Activated B cell treated with CpG ODN at 0.5 μM for 24 hours (primary cell): ENCODE measurements at places on chromosomes 12 and 14.
A peak's percentile ranks its signal among the peaks of the same experiment; 100 is the strongest.

GRCh38 chr12:77578466-77579220, 252.1 kb upstream of the NAV3 start:
- H3K27ac ChIP-seq: no peak overlapping the region
- H3K4me3 ChIP-seq: no peak overlapping the region
- H3K36me3 ChIP-seq: no peaks in the 10 kb centered on the region

DNA sequence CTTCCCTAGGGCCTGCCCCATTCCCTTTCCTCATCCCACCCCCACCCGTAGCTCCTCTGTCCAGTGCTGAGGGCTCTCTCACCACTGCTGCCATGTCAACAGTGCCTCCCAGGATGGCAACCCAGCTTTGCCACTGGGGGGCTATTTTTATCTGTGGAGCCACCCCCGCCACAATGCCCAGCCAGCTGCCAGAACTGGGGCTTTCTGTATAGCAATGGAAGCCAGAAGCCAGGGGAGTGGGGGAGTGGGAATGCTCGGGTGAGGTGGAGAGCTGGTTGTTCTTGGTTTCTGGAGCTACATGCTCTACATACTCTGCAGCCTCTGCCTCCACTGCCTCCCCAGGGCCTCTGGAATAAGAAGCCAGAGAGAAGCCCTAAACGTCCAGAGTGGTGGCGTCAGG, 8.9 kb downstream of the PDE1B start:
- H3K27me3 ChIP-seq: no peaks in the 10 kb centered on the region

- no peak for DNase-seq
- H3K27me3 ChIP-seq: no peaks in the 10 kb centered on the region
- H3K27ac ChIP-seq: no peak overlapping the region
- H3K36me3 ChIP-seq: peaks cover 80% of the 10 kb centered on the region
- H3K4me1 ChIP-seq: no peaks in the 10 kb centered on the region
These were observed 69.9 kb downstream of the RAD52 start for GRCh38 chr12:879641-880040.

DNA sequence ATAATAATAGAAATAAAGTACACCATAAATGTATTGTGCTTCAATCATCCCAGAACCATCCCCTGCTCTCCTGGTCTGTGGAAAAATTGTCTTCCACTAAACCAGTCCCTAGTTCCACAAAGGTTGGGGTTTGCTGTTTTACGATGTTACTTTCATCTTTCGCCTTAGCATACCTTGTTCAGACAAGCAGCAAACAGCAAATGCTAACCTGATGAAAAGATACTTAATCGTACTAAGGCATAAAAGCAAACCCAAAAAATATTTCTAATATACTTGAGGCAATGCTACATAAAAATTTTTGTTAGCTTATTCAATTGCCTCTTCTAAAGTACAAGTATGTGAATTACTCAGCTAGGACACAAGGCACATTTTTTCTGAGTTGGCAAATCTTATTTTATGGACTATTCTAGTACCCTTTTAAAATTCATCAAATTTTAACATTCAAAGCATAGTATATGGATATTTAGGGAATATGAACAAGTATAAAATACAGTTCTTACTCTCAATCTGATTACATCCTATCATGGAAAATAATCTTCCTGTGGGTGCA, 97.1 kb upstream of the PLEKHG7 start:
- DNase-seq: no peak
- no peaks in the 10 kb centered on the region for H3K27me3 ChIP-seq
- no peak overlapping the region for H3K27ac ChIP-seq
- peaks cover 26% of the 10 kb centered on the region for H3K4me1 ChIP-seq

DNA sequence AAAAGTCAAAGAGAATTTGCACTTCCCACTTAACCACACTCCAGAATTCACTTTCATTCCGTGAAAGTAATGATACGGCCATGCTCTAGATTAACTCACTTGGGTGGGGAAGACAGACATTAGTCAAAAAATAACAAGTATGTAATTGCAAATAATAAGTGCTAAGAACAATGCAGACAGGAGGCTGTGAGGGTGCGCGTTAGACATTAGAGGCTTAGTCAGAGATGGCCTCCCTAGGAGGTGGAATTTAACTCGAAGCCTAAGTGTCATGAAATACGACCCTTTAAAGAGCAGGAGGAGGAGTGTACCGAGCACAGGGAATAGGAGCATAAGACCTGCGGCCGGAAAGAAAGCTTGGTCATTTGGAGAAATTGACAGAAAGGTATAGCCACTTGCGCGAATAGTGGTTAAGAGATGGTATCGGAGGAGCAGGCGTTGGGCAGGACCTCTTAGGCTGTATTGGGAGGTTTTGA, 628 bp downstream of the SNRPF start:
- no peak overlapping the region for H3K4me3 ChIP-seq
- peaks cover 34% of the 10 kb centered on the region for H3K36me3 ChIP-seq
- peaks cover 6% of the 10 kb centered on the region for H3K27me3 ChIP-seq
- no peak for DNase-seq
- peaks cover 12% of the 10 kb centered on the region for H3K4me1 ChIP-seq
- no peak overlapping the region for H3K27ac ChIP-seq

DNA sequence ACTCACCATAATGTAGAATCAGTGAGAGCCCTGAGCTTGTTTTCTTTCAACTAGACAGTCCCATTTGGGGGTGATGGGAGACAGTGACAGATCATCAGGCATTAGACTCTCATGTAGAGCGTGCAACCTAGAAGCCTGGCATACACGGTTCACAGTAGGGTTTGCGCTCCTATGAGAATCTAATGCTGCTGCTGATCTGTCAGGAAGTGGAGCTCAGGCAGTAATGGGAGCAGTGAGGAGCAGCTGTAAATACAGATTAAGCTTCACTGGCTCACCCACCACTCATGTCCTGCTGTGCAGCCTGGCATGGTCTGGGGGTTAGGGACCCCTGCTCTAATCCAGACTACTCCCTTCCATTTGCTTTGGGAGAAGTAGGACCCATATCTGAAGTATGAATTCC, 55.6 kb downstream of the FNTB start:
- no peak overlapping the region for H3K27ac ChIP-seq
- H3K4me1 ChIP-seq: peaks cover 10% of the 10 kb centered on the region
- H3K4me3 ChIP-seq: no peak overlapping the region
- no peaks in the 10 kb centered on the region for H3K27me3 ChIP-seq
- H3K36me3 ChIP-seq: peaks cover 39% of the 10 kb centered on the region

DNA sequence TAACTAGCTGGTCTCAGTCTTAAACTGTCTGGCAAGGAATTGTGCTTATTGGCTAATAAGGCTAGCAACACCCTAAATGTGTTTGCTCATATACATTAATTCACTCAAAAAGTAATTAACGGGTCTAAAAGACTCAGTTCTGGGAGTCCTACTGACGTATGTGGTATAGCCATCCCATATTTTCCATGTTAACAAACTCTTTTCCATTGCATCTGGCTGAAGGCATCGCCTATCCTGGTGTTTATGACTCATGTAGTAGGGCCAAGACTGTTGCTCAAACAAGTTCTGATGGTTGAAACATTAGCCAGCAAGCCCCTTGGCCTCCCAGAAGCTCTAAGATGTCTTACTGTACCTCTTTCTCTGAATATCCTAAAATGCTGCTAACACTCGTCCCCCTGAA, 98.5 kb downstream of the PHLDA1 start:
- H3K27me3 ChIP-seq: peaks cover 27% of the 10 kb centered on the region
- no peak for DNase-seq
- H3K4me1 ChIP-seq: peaks cover 5% of the 10 kb centered on the region

DNA sequence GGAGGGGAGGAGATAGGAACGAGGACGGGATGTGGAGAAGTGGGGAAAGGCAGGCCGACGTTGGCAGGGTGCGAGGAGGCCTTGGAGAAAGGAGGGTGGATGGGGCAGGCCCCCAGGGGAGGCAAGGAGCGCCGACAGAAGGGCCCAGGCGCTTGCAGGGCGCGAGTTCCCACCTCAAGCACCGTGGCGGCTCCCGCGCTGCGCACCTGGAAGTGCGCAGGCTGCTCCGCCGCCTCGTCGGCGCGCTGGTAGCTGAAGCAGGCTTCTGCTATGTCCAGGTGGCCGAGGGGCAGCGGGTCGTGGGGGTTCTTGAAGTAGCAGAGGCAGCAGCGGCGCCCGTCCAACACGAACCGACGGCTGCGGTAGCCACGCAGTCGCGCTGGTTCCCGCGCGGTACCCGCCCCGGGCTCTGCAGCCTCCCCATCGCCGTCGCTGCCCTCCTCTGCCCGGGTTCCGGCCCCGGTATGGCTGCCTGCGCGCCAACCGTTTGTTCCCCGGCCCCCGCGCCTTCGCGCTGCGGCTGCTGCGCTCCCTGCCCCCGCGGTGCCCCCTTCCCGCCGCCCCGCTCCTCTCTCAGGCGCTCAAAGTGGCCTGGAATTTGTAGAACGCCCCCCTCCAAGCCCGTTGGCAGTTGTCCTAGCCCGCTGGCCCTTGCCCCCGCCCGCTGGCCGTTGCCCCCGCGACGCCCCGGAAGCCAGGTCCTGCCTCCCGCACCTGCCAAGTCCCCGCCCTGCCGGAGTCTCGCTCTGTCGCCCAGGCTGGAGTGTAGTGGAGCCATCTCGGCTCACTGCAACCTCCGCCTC, 1.1 kb upstream of the ACTR6 start:
- peak overlapping the region; percentile 95 for H3K27ac ChIP-seq
- peaks cover 20% of the 10 kb centered on the region for H3K36me3 ChIP-seq
- H3K4me3 ChIP-seq: peak overlapping the region; percentile 98
- H3K4me1 ChIP-seq: peaks cover 29% of the 10 kb centered on the region

DNA sequence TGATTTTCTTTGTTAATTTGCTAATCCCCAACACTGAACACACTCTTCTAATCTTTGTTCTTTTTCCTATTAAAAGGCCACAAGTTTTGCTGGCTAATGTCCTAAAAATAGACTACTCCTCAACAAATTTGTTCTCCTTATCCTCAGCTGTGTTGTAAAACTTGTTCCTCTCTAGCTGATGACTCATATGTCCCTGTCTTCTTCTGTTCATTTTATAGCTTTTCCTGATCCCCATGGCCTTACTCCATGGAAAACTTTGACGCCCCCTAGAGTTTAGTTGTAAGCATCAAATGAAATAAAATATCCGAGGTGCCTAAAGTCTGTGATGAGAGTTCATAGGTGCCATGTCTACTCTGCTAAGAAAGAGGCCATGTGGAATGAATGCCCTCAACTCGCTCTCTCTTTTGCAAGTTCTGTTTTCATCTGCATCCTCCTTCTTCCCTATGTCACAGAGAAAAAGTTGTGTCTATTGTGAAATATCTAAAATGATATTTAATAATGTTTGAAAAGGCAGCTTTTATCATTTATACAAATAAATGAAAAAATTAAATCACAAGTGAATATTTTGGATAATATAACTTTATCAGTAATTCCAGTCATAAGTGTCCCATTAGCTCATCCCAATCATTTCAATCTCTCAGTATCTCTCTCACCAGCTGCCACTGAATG, 237.9 kb downstream of the IPO8 start:
- H3K4me1 ChIP-seq: no peaks in the 10 kb centered on the region
- H3K4me3 ChIP-seq: no peak overlapping the region
- no peak overlapping the region for H3K27ac ChIP-seq

- H3K4me3 ChIP-seq: no peak overlapping the region
- DNase-seq: no peak
- peaks cover 71% of the 10 kb centered on the region for H3K36me3 ChIP-seq
- no peaks in the 10 kb centered on the region for H3K4me1 ChIP-seq
- H3K27me3 ChIP-seq: no peaks in the 10 kb centered on the region
These were observed 42.3 kb downstream of the BRAP start for GRCh38 chr12:111643427-111643826.

GRCh38 chr14:71507681-71508080, 424.5 kb upstream of the RGS6 start:
- no peak for DNase-seq
- peaks cover 16% of the 10 kb centered on the region for H3K4me1 ChIP-seq
- no peak overlapping the region for H3K27ac ChIP-seq

DNA sequence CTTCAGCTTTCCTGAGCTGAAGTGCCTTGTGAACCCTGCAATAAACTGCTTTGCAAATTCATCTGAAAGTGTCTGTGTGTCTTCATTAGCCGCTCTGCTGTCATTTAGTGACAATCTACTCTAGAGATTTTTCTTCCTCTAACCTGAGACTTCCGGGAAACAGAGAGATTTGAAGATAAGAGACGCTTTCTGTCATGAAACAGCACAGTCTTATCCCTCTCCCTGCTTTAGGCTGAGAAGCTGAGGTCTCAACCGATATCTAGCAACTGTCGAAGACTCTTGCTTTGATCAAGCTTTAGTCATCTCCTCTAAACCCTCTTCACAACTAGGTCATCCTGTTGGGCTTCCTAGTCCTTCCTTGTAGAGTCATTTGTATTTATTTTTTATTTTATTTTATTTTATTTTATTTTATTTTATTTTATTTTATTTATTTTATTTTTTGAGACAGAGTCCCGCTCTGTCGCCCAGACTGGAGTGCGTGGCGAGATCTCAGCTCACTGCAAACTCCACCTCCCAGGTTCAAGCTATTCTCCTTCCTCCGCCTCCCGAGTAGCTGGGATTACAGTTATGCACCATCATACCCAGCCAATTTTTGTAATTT, 1.2 kb downstream of the RNASE2 start:
- peaks cover 4% of the 10 kb centered on the region for H3K4me1 ChIP-seq
- no peaks in the 10 kb centered on the region for H3K36me3 ChIP-seq
- H3K27ac ChIP-seq: no peak overlapping the region

DNA sequence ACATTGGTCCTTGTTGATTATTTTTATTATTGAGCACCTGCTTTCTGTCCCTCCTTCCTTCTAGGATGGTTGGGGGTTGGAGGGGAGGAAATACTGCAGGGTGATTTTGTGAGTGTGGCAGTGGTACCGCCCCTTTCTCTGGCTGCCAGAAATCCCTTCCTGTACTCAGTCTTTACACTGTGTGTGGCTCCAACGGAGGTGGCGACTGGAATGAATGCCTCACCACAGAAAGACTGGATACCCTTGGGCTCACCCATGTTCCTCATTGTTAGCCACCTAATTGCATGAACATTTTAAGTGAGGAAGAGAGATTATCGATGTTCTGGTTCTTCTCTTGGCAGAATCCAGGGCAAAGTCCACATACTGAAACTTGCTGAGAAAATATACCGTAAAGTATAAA, 272.0 kb upstream of the E2F7 start:
- no peak overlapping the region for H3K27ac ChIP-seq
- no peaks in the 10 kb centered on the region for H3K36me3 ChIP-seq
- H3K4me3 ChIP-seq: no peak overlapping the region
- DNase-seq: no peak

DNA sequence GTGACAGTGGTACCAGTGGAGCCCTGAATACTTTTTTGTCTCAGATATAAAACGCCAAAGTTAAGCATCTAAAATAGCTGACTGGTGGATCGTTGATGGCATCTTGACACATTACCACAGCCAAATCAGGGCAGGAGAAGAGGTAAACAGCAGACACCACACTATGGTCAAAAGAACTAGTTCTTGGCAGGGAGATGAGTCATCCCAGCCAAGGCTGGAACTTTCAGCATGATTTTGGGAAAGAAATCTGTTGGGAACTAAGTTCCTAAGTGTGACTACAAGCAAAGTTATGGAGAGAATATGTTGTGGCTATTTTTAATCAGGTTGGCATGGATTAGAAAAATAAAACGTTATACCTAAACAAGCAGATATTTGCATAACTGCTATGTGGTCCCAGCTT, 36.9 kb downstream of the LGR5 start:
- H3K4me1 ChIP-seq: no peaks in the 10 kb centered on the region
- H3K27ac ChIP-seq: no peak overlapping the region
- no peaks in the 10 kb centered on the region for H3K36me3 ChIP-seq
